Caki2 (cell line): ENCODE measurements at places on chromosomes 1 and 21. TPM values are rescaled to one million over a fixed set of nuclear protein-coding genes. Genes with fewer than 3 reads are reported as not detected.
A peak's percentile ranks its signal among the peaks of the same experiment; 100 is the strongest.

DNA sequence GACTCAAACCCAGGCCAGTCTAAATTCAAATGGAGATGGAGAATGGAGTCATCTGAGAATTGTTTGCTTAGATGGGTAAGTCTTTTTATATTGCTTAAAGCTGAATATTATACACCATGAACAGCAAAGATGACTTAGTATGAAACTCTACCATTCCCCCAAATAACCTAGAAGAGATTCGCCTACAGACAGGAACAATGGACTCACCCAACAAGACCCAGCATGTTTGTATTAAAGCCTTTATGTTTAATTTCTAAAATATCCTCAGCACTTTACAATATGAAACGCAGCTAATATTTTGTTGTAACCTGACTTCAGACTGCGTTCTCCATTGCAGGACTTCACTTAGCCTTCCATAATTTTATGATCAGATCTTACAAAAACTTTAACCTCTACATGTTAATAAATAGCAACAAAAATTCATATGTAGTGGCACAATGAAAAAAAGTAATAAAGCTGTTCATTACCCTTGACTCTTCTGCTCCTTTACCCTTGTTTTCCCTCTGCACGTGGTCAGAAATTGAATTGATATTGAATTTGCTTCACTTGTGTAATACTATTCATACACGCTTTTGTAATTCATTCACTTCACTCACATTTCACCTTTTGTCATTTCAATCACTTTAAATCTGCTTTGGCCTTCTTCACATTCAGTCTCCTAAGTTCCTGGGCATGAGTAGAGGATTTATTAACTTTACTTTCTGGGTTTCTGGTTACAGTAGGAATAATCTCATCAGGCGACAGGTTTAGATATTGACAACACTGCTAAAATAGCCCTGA is 177.3 kb upstream of the PTBP2 start:
- no peak for DNase-seq

DNA sequence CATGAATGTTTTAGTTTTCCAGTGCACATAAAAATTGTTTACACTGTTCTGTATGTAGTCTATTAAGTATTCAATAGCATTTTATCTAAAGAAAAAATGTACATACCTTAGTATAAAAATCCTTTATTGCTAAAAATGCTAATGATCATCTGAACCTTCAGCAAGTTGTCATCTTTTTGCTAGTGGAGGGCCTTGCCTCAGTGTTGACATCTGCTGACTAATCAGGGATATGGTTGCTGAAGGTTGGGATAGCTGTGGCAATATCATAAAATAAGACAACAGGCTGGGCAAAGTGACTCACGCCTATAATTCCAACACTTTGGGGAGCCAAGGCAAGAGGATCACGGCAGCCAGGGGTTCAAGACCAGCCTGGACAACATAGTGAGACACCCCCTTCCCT is 9.0 kb downstream of the DYNLT5 start:
- no peak for DNase-seq

DNA sequence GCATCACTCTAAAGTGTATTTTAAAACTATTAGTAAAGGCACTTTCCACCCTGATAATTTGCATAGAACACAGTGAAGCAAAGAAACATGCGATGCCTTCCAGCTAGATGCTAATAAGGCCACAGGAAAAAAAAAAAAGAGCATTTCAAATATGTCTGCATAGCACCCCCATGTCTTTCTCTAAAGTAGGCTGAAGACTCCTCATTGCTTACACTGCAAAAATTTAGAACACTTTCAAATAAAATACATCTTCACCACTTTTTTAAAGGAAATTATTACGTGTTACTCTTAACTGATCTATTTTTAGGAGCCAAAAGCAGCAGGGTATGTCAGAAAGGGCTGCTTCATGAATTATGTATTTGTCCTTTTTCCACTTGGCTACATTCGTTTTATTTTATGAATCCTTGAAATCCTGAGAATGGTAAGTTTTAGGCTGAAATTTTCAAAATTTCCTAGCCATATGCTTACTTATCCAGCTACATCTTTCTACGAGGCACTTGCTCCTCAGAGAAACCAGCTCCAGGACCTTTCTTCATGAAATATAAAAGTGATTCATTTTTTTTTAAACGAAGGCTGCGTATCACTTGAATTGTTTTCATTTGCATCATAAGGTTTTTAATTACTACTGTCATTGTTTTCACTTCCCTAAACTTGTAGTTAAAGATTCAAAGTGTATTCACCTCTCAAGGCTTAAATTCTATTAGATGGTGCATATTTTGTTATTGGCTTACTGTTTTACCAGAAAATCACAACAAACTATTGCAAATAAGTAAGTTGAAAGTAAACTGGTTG is 513.0 kb downstream of the PTPRC start:
- DNase-seq: no peak

- DNase-seq: peak; percentile 77
Observed at GRCh38 chr21:15065392-15066122, 757 bp upstream of the NRIP1 start.

- no peak for DNase-seq
Observed at GRCh38 chr1:41607808-41608207, 123.3 kb upstream of the EDN2 start.

GRCh38 chr1:64162151-64162550 is 41.3 kb upstream of the UBE2U start:
- no peak for DNase-seq

DNA sequence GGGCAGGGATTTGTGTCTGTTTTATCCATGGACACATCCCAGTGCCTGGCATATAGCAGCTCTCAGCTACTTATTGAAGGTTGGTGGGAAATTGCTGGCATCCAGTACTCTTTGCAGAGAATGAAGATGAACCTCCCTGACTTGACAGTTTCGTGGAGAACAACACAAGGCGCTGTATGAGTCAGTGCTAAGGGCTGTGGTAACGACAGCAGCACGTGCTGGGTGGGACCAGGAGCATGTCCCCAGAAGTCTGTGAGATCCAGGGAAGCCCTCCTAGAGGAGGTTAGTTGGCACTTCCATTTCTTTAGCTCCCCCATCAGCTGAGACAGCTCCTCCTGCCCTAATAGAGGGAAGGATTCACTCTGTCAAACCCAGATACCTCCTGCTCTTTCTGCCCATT is 25.9 kb upstream of the IL19 start:
- no peak for DNase-seq

DNA sequence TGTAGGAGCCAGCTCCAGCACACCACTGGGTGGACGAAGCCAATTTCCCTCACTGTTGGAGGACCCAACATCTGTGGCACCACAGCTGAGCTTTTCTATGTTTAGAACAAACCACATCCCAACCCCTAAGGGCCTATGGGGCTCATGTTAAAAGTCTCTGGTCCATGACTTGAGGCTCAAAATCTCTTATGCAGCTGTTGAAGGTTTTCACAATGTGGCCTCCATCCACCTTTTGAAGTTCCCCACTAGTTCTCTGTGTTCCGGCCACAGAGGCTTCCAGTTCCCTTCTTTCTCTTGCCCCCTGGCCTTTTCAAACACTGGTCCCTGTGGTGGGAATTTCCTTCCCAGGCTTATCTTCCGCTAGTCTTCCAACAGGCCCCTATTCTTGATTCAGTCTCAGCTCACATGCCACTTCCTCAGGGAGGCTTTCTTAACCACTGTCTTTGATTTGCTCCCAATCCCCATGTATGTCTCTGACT is 3.9 kb upstream of the IFNLR1 start:
- no peak for DNase-seq

DNA sequence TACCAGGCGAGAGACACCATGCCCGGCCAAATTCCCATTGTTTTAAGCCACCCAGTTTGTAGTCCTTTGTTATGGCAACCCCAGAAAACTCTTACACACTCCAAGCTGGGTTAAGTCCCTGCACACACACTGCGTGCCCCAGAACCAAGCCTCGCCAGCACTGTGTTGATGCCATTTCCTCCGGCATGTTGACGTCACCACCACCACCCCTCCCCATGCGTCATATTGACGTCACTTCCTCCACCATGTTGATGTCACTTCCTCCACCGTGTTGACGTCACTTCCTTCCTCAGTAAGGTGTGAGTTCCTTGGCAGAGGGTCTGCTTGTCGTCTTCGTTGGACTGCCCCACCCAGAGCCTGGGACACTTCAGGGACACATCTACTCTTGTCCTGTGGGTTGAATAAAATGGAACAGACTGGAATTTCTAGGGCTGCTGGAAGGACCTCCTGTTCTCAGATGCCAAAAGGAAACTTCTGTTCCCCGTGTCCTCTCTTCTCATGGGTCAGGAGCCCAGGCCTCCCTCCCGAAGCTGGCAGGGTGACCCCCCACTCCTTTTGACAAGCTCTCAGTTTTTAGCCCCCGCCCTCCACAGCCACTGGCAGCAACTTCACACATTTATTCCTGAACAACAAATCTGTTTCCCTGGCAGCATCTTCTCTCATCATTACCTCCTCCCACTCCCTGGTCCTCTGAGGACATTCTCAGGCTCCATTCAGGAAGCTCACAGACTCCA is 643.3 kb downstream of the NPHP4 start:
- no peak for DNase-seq

DNA sequence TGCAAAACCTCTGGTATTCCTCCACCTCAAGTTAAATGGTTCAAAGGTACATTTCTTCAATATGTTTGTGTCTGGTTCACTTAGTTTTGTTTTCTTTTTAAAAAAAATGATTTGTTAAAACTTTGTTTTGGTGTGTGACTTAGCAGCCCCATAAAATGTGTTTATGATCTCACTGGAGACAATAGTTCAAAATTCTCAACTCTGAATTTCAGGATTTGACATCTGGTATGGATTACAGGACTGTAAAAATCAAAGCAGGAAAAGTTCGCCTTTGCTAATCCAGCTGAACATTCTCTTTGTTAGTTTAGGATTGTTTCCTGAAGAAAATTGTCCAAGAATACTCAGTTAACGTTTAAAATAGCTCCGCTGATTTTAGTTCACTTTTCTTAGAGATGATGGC is 231.7 kb downstream of the HMCN1 start:
- no peak for DNase-seq

GRCh38 chr1:11690397-11691301 is 861 bp upstream of the DRAXIN start:
- DNase-seq: no peak

DNA sequence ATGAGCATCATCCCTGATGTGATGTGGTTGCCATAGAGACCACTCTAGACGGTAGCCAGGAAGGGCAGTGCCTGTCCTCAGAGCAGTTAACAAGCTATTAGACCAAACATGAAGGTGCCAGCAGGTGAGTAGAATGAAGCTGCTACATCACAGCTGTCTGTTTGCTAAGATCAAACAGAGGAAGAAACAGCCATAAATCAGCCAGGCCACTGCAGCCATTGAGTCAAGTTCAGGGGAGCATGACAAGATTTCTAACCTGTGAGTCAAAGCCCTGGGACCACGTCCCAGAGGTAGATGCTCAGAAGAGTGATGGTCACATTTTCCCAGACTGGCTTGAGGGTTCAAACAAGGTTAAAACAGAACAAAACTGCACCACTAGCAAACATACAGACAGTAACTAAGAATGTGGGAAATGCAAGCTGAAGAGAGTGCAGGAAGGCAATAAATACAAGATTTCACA is 450.6 kb upstream of the DAB1 start:
- peak; percentile 9 for DNase-seq

GRCh38 chr1:226643177-226643576 is 94.6 kb downstream of the STUM start:
- no peak for DNase-seq

DNA sequence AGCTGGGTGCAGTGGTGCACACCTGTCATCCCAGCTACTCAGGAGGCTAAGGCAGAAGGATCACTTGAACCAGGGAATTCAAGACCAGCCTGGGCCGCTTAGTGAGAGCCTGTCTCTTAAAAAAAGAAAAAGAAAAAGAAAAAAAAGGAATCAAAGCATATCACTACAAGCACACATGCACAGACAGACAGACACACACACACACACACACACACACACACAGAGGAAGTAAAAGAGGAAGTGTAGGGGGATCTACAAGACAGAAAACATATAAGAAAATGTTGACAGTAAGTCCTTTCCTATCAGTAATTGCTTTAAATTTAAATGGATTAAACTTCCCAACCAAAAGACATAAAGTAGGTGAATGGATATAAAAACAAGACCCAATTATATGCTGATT is 180.3 kb downstream of the FAF1 start:
- DNase-seq: no peak

GRCh38 chr1:185291159-185291558 is 25.9 kb downstream of the IVNS1ABP start:
- DNase-seq: no peak

DNA sequence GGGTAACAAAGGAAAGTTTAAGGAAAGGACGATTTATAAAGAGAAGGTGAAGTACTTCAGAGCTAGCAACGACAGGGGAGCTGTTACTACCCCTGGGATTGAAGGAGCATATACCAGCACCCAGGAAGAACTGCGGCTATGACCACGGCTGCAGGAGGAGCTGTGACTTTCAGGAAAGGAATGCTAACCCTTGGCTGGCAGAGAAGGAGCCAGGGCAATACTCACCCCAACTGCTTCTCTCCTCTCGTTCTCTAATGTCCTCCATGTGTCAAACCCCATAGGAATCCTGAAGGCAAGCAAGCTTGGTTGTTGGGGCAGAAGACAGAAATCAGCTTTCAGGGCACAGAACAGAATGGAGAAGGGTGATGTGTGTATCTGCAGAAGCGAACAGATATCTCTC is 120.5 kb downstream of the TMEM53 start:
- peak; percentile 3 for DNase-seq

- DNase-seq: no peak
Observed at GRCh38 chr1:109149874-109150601, 36.1 kb downstream of the ELAPOR1 start.

DNA sequence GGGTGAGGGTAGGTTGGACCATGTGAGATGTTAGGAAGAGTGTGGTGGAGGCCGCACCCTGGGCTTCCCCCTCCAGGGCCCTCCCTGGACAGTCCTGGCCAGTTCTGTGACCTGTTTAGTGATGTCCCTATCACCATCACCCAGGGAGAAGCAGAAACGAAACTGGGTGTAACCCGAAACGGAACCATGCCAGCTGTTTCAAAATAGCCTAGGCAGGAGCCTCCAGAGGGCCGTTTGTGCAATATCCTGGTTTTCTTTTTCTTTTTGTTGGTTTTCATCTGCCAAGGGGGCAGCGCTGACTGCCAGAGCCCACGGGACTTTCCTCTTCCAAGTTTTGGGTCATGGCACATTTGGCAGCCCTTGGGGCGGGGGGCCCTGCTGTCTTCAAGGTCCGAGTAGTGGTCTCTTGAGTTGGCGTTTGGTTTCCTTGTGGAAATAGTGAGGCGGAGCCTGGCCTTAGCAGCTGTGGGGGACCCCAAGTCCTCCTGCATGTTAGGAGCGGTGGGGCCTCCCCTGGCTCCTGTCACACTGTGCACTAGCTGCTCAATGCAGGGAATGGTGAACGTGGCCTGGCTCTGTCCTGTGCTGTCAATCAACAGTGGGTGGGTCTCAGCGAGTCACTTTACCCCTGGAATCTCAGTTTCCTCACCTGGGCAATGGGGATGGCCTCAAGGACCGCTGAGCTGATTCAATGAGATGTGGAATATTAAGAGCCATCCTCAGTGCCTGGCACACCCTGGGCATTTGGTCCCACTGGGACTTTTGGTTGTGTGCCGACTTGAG is 90.7 kb downstream of the ARHGEF10L start:
- DNase-seq: no peak

Gene GCSAML
- not detected in 2 replicates for total RNA-seq

Gene ANKRD35
- not detected in 2 replicates for total RNA-seq

Gene CYP4Z1
- total RNA-seq: not detected in 2 replicates

Gene PRRX1
- total RNA-seq: not detected in 2 replicates

Gene HJV
- total RNA-seq: not detected in 2 replicates

Gene GPR37L1
- total RNA-seq: not detected in 2 replicates

Gene RGS7
- total RNA-seq: 0.98 TPM in 1 of 2 replicates, not detected in the other

Gene FCRL6
- not detected in 2 replicates for total RNA-seq

Gene CCDC17
- total RNA-seq: 0.10 TPM in 1 of 2 replicates, not detected in the other

Gene IGFN1
- 65.4 and 75.0 TPM in 2 replicates for total RNA-seq
